ENCODE measurements at places on chromosomes 4 and X. TPM values are rescaled to one million over a fixed set of nuclear protein-coding genes. Genes with fewer than 3 reads are reported as not detected.

The ESX1 gene
- total RNA-seq, result not detected

The MTCP1 gene
- 19.6 TPM for total RNA-seq

The MAGEA1 gene
- total RNA-seq, result not detected

The POU4F2 gene
- total RNA-seq, result not detected

The PASD1 gene
- total RNA-seq, result not detected

The UGT2B11 gene
- total RNA-seq, result not detected

The CFI gene
- not detected for total RNA-seq

The GAGE12E gene
- total RNA-seq, result not detected

The RIBC1 gene
- 1.1 TPM for total RNA-seq

The SPON2 gene
- 21.5 TPM for total RNA-seq

The SPATA18 gene
- 0.35 TPM for total RNA-seq

The GPC4 gene
- not detected for total RNA-seq

The DUSP21 gene
- not detected for total RNA-seq

The PWWP3B gene
- total RNA-seq, result not detected

The GPM6B gene
- not detected for total RNA-seq

The SMIM43 gene
- total RNA-seq, result not detected

The DAPP1 gene
- total RNA-seq, result 39.5 TPM

The TLR7 gene
- total RNA-seq, result 0.10 TPM

The IRS4 gene
- total RNA-seq, result not detected

The PGAM4 gene
- total RNA-seq, result not detected

The TCEANC gene
- total RNA-seq, result 6.9 TPM

All from activated CD4-positive, alpha-beta T cell treated with anti-CD3 and anti-CD28 coated beads, Interleukin-2, amount 10 ng/mL, durations not matched to agents 7 days and 5 days (primary cell).